ENCODE measurements at places on chromosomes 1 and 21.

- no peak for DNase-seq
Measured at GRCh38 chr1:217369996-217370551, 260.8 kb downstream of the GPATCH2 start.

DNA sequence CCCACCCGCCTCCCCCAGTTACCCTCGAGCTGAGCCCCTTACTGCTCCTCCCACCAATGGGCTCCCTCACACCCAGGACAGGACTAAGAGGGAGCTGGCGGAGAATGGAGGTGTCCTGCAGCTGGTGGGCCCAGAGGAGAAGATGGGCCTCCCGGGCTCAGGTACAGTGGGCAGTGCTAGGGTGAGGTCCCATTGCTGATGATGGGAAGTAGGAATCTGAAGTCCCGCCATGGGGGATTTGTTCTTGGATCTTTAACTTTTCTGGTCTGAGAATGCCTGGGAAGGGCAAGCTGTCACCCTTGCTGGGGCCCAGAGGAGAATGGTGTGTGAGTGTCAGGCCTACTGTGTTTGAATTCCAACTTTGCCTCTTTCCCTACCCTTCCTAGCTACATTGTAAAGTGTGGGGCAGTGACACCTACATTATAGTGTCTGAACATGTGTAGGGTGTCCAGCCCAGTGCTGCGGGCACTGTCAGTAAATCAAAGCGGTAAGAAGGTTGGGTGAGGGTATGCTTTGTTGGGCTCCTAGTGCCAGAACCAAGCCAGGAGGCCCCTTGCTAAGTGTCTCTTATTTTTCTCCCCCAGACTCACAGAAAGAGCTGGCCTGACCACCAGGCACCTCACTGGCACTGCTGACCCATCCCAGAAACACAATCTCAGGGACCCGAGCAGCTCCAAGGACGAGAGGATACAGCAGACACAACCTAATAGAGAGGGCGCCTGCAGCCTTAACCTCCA lies 44.7 kb downstream of the YARS1 start:
- DNase-seq: no peak

DNA sequence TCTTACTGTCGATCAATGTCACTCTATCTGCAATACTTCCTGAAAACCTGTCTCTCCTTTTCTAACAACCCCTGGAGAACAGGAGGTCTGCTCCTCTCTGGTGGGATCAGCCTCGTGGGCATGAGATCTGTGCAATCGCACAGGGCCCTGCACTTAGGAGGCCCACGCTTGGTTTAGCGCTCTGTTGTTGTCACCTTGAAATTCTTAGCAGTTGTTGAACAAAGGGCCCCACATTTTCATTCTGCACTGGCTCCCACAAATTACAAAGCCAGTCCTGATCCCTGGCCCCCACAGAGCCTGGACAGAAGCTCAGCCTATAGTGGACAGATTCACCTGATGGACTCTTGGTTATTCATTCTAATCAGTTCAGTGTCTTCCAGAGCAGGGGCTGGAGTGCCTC lies 18.6 kb downstream of the SPOCD1 start:
- no peak for DNase-seq

- no peak for DNase-seq
Measured at GRCh38 chr1:56867491-56867890, 12.9 kb downstream of the C8A start.

- no peak for DNase-seq
Measured at GRCh38 chr21:34115160-34115559, 41.8 kb downstream of the MRPS6 start.

DNA sequence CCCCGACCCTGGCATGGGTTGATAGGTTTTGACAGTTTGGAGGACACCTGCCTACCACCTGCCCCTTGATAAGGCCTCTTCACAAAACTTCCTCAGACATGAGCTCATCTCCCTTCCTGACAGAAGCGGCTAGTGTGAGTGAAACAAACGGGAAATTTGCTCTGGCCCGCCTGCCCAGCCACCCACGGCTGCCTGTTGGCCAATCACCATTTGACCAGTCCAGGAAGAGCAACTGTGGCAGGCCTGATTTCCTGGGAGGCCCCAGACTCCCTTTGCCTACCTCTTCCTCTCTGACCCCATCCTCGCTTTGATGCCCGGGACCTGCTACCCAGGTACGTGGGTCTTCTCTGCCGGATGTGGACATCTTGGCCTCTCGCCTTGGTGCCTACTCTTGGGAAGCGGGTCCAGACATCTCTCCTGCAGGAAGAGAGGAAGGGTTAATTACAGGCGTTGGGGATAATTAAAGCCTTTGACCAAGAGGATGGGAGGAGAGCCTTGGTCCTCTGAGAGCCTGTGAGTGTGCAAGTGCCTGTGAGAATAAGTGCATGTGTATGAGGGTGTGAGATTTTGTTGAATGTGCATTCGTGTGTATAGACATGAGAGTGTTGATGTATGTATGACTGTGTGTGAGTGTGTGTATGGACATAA lies 1.1 kb upstream of the EPHA2 start:
- no peak for DNase-seq

DNA sequence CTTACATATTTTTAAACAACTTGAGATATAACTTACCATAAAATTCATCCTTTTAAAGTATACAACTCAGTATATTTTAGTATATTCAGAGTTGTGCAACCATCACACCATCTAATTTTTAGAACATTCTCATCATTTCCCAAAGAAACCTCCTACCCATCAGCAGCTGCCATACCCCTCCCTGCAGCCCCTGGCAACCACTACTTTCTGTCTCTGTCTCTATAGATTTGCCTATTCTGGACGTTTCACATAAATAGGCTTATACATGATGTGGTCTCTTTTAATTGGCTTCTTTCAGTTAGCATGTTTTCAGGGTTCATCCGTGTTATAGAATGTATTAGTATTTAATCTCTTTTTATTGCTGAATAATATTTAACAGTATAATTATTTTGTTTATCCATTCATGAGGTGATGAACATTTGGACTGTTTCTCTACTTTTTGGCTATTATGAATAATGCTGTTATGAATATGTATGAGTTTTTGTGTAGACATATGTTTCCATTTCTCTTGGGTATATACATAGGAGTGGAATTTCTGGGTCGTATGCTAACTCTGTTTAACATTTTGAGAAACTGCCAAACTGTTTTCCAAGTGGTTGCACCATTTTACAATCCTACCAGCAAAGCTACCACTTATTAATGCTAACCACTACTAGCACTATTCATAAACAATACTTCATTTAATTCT lies 29.5 kb downstream of the WDR26 start:
- DNase-seq: peak; percentile 25
